ENCODE measurements at places on chromosomes 3 and 15.

DNA sequence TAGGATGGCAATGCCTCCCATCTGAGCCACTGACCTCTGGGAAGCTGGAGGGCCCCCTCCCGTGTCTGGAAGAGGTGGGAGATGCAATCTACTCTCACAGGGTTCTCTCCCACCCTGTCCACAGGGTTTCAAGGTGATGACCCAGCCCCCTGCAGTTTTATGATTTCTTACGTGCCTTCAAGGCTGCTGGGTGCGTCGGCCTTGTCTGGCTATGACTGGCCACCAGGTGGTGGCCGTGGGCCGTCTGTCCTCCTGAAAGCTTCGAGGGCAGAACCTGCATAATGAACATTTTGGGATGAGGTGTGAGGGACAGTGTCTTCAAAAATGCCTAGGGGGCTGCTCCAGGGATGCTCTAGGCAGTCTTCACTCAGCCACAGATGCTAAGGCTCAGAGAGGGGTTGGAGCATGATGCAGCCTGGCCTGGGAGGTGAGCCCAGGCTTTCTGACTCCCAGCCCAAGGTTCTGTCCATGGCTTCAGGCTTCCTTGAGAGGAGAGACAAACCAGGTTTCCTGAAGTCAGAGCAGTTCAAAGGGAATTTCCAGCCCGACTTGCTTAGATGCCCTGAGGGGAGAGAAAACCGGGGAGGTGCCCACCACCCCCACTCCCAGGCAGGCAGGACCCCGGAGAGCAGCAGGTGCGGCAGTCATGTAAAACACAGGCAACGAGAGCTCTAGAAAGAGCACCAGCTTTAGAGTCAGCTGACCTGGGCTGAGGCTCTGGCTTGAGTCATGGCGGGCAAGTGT lies 18.7 kb downstream of the ISG20 start:
- DNase-seq, result no peak

GRCh38 chr3:168926426-168926825 lies 737.1 kb downstream of the MECOM start:
- DNase-seq, result no peak

DNA sequence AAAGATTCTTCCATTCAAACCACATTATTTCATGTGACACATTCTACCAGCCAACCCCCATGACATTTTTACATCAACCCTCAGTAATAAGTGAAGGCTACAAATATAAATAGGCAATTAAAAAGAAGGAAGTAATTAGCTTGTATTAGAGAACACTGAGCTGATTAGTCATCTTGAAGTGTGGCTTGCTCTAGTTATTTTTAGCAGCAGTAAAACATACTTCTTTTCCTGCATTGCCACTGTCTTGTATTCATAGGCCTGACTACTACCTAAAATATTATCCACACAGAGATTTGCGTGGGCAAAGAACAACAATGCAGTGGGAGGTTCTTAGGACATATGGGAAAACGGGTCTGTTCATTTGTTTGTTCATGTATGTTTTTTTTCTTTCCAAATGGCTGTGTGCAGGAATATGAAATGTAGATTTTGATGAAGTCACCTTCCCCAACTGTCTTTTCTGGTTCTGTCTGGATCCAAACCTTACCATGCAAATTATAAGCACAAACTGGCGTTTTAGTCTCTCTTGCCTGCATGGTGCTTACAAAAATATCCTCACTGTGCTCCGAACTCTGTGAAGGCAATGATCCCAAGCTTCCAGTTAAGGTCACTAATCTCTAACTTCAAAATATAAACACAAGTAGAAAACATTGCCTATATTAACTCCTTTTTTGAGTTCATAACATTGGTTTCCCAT lies 31.5 kb upstream of the TM4SF4 start:
- no peak for DNase-seq

GRCh38 chr15:71752604-71753289 lies 57.6 kb upstream of the NR2E3 start:
- DNase-seq, result no peak

GRCh38 chr3:110459021-110459420 lies 612.6 kb upstream of the NECTIN3 start:
- DNase-seq, result no peak
